ENCODE measurements at places on chromosomes 2 and 18. TPM values are rescaled to one million over a fixed set of nuclear protein-coding genes. Genes with fewer than 3 reads are reported as not detected.

The MOB1A gene
- total RNA-seq, result 29.8 TPM

DNA sequence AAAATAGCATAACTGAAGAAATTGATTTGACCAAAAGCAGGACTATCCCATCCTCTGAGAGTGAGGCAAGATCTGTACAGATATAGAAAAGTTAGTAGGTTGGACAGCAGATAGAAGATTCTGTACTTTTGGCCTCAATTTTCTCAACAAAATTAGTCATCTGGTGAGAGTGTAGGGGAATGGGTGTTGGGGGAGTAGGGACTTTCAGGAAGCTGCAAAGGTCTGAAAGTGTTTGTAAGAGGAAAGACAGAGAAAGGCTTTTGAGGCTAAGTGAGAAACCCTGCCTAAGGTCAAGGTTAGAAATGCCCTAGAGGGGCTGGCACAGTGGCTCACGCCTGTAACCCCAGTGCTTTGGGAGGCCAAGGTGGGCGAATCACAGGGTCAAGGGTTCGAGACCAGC is 40.3 kb downstream of the DAPL1 start:
- no peaks in the 10 kb centered on the region for H3K27me3 ChIP-seq
- no peak for DNase-seq
- H3K36me3 ChIP-seq, result no peaks in the 10 kb centered on the region

- no peak overlapping the region for H3K4me3 ChIP-seq
- no peak overlapping the region for H3K27ac ChIP-seq
- no peak for DNase-seq
- no peaks in the 10 kb centered on the region for H3K4me1 ChIP-seq
- H3K27me3 ChIP-seq, result no peaks in the 10 kb centered on the region
Measured at GRCh38 chr2:152630466-152630865, 86.8 kb downstream of the PRPF40A start.

- DNase-seq, result no peak
- H3K4me1 ChIP-seq, result no peaks in the 10 kb centered on the region
- H3K36me3 ChIP-seq, result no peaks in the 10 kb centered on the region
- H3K27me3 ChIP-seq, result no peaks in the 10 kb centered on the region
- no peak overlapping the region for H3K27ac ChIP-seq
Measured at GRCh38 chr2:218168016-218168415, 1.3 kb upstream of the CXCR1 start.

DNA sequence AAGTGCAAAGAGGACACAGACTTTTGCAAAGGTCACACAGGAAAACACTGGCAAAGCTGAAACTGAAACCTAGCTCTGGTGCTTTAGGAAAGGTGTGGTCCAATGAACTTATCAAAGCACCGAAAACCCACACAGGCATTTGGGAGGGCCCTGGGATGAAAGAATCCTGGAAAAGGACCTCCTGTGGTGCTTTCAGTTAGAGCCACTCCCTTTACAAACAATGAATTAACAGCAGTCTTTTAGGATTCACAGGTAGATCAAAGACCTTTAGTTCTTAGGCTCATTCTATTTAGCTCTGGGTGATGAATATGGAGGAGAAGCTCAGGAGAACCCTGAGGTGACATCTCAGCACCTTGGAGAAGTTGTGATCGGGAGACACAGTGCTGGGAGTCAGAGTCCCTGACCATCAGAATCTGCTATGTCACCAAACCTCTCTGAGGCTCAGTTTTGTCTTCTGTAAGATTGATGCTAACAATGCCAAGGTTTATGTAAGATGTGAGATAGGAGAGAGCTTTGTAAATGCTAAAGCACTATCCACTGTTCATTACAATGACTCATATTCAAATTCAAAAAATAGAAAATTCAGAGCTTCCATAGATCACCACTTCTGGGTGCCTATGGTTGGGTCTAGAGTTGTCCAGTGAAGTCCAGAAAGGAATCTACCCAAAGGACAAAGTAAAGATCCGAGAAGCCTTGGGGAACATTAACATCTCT is 39.3 kb downstream of the VSNL1 start:
- H3K4me1 ChIP-seq, result no peaks in the 10 kb centered on the region
- H3K36me3 ChIP-seq, result no peaks in the 10 kb centered on the region
- no peak for DNase-seq

DNA sequence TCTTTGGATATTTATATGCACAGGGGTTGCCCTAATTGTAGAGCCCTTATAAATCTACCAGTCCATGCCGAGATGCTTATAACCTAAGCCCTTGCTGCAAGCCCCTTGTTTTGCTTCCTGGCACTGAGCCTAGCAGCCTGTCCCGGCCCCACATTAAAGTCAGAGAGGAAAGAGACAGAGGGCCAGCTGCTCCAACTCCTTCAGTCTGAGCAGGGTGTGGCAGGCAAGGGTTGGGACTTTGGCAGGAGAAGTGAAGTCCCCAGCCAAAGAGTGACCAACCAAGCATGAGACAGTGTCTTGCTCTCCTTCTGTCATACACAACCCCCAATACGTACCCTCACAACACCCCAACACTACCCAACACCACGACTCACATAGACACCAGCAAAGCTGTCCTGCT is 54.7 kb upstream of the FZD7 start:
- DNase-seq, result no peak
- H3K36me3 ChIP-seq, result no peaks in the 10 kb centered on the region
- H3K27ac ChIP-seq, result no peak overlapping the region
- no peaks in the 10 kb centered on the region for H3K4me1 ChIP-seq
- no peaks in the 10 kb centered on the region for H3K27me3 ChIP-seq
- no peak overlapping the region for H3K4me3 ChIP-seq

GRCh38 chr18:80196528-80197320 is 50.6 kb downstream of the PARD6G start:
- no peaks in the 10 kb centered on the region for H3K27me3 ChIP-seq
- no peak overlapping the region for H3K27ac ChIP-seq
- H3K36me3 ChIP-seq, result no peaks in the 10 kb centered on the region
- no peak for DNase-seq
- no peaks in the 10 kb centered on the region for H3K4me1 ChIP-seq

The GNAL gene
- 1.6 TPM for total RNA-seq

DNA sequence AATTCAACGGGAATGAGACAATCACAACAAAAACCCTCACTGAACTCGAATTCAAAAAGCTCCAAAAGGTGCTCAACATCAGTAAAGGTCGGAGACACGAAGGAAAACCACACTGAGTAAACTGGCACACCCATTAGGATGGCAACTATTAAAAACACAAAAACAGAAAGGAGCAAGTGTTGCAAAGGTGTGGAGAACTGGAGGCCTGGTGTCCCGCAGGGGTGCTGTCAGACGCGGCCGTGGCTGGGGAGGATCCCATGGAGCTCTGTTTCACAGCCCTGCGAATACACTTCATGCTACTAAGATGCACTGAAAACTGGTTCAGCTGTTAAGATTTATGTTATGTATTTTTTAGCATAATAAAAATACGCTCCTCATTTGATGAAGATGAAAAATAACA is 730.6 kb downstream of the GALR1 start:
- no peak overlapping the region for H3K27ac ChIP-seq
- no peaks in the 10 kb centered on the region for H3K27me3 ChIP-seq
- no peaks in the 10 kb centered on the region for H3K4me1 ChIP-seq
- no peak for DNase-seq
- H3K36me3 ChIP-seq, result no peaks in the 10 kb centered on the region
- no peak overlapping the region for H3K4me3 ChIP-seq

GRCh38 chr2:232236200-232236599 is 142.4 kb upstream of the ALPP start:
- no peak overlapping the region for H3K27ac ChIP-seq
- DNase-seq, result no peak
- no peaks in the 10 kb centered on the region for H3K27me3 ChIP-seq
- no peak overlapping the region for H3K4me3 ChIP-seq

GRCh38 chr2:226874749-226875148 is 38.9 kb downstream of the RHBDD1 start:
- H3K27me3 ChIP-seq, result no peaks in the 10 kb centered on the region
- no peaks in the 10 kb centered on the region for H3K4me1 ChIP-seq
- H3K4me3 ChIP-seq, result no peak overlapping the region
- no peaks in the 10 kb centered on the region for H3K36me3 ChIP-seq

The LGALSL gene
- 5.3 TPM for total RNA-seq

All from right lobe of liver (tissue), 6 donors.